ENCODE measurements at places on chromosomes 11 and 22.

DNA sequence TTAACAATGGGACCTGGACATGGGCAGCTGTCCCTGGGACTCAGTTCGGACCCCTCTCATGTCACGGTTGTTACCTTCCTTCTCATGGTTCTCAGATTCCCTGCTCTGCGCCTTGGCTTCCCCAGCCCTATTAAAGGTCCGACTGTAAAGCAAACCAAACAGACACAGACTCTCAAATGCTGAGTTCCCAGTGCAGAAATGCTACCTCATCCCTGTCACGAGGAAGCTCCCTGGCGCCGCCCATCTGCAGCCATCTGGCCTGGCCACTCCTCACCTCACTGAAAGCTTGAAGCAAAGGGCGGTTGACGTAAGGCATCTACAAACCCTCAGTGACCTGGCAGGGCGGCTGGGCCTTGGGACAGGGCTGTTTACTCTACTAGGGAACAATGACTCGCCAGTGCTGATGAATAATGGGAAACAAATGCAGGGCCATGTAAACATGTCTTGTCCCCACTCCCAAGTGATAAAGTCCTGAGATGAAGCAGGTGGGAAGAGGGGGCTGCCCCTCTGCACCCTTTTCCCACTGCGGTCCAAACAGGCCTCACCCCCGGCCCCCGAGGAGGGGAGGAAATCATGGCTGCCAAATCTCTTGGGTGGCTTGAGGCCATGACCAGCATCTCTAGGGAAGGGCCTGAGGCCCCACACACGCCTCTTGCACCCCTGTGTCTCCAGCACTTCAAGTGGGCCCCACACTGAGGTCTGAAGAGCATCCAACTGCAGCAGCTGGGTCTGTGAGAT is 49.3 kb downstream of the SCUBE1 start:
- DNase-seq, result peak; percentile 71

- no peak for DNase-seq
These were observed 26.2 kb upstream of the GCAT start for GRCh38 chr22:37781434-37782059.

DNA sequence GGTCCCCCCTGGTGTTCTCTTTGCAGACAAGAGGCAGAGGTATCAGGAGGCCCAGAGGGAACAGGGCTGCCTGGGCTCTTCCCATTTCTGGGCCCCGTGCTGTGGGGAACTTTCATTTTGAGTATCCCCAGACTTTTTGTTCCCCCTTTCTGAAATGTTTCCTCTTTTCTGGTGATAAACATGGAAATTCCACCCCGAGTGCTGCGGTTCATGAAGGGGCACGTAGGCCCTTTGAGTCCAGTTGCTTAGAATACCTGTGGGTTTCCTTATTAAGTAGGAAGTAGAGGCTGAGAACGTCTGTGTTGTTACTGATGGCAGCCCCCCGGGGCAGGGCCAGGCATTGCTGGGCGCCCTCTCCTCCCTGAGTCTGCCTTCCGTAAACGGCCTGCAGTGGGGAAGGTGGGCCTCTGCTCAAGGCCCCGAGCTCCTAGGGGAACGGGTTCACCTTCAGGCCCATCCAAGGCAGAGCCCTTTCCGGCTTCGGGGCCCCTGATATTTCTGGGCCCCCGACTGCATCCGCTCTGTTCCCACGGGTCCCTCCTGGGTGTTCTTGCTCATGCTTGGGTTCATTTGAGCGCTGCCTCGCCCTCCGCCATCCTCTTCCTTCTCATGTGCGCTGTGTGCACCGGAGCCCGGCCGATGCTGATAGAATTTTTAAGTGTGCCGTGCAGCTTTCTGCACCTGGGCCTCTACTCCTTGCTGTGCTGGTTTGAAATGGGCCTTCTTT is 12.0 kb downstream of the TBC1D22A start:
- peak; percentile 96 for DNase-seq

DNA sequence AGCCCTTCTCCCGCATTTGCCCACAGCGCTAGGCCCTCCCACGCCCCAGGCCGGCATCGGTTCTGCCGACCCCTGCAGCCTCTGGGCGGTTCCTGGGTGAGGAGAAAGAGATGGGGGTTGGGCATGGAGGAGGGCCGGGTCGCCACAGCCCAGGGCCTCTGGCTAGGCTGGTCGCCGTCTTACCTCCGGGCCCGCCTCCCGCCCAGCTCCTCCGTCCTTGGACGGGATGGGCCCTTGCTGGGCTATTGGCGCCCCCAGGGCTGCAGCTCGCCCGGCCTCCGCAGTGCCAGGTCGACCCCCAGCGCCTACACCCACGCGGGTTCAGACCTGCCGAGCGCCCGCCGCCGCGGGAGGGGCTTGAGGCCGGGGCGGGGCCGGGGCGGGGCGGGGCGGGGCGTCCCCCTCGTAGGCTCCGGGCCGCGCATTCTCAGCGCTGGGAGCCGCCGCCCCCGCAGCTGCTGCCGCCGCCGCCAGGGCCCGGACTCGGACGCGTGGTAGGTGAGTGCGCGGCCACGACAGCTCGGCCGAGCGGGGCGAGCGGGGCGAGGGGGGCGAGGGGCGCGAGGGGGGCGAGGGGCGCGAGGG is at the start of gene CD151:
CD151 (plus strand) TSS at position 424 of the 585 bp plus-strand sequence. CDS start 3,118 bp downstream, outside the sequence.
- peak; percentile 90 for DNase-seq

- no peak for DNase-seq
These were observed 52.9 kb upstream of the PITPNB start for GRCh38 chr22:27971926-27972325.

DNA sequence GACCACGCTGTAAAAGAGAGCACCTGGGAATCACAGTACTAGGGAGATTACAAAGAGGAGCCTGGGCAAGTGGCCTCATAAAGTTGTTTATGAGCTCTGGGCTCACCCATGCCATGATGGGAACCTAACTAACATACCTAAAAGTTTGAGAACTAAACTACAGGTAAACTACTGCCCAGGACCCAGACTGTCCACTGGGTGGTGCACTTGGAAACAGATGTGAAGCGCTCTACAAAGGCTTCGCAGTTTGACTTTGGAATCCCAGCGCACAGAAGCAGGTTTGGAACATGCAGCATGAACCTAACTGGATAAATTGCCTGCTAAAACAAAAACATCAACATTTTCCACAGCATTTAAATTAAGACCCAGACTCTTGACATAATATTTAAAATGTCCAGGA is 418.6 kb downstream of the FAM181B start:
- peak; percentile 10 for DNase-seq

GRCh38 chr22:42752230-42752746 is 31.6 kb upstream of the A4GALT start:
- peak; percentile 16 for DNase-seq

- peak; percentile 25 for DNase-seq
These were observed 137.1 kb upstream of the CTSC start for GRCh38 chr11:88474655-88475054.

- no peak for DNase-seq
These were observed 304.5 kb upstream of the B3GAT1 start for GRCh38 chr11:134716582-134716981.

DNA sequence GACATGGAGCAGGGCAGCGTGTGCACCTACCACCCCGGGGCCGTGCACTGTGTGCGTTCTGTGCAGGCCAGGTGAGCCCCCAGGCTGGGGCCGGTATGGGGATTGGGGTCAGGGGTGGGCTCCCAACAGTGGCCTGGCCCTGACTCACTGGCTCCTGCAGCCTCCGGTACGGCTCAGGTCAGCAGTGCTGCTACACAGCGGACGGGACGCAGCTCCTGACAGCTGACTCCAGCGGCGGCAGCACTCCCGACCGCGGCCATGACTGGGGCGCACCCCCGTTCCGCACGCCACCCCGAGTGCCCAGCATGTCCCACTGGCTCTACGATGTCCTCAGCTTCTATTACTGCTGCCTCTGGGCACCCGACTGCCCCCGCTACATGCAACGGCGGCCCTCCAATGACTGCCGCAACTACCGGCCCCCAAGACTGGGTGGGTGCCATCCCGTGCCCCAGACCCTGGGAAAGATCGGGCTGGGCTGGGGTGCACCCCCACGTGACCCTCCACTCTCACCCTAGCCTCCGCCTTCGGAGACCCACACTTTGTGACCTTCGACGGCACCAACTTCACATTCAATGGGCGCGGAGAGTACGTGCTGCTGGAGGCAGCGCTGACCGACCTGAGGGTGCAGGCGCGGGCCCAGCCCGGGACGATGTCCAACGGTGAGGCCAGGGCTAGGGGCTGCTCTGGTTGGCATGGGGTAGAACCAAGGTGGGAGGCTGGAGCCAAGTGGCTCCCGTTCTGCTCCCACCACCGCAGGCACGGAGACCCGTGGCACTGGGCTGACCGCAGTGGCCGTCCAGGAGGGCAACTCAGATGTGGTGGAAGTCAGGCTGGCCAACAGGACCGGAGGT is 4.4 kb downstream of the SUSD2 start:
- no peak for DNase-seq

DNA sequence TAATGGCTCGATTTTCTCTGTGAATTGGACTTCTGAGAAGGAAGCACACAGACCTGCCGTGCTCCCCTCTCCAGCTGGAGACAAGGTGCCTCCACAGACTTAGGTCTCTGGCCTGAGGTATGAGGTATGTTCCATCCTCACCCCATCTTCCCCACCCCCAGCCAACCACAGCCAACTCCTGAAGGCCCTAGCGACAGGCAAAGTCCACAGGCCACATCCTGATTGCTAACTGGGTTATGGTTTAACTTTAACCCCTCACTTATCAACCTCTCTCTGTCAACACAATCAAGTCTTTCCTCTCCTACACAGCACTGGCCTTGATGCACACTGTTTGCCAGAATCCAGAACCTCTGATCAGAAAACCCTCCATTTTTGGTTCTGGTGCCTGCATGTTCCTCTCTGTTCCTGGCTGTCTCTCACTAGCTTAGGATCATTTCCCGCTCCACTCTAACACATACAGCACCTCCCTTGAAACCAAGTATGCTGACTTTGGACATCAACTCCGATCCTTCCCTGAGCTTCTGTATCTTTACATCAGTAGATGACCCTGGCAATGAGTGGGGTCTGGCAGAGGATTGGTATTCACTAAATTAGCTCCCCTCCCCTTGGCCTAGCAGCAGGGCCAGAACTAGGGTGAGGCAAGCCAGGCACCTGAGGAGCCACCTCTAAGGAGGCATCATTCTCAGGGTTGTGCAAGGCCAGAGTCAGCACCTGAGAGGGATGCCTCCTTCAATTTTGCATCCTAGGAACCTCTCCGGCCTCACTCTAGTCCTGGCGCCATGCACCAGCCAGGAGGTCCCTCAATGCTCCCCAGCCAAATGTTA is 22.0 kb downstream of the JAML start:
- no peak for DNase-seq

GRCh38 chr11:103993507-103993906 is 42.9 kb upstream of the DDI1 start:
- DNase-seq, result no peak

DNA sequence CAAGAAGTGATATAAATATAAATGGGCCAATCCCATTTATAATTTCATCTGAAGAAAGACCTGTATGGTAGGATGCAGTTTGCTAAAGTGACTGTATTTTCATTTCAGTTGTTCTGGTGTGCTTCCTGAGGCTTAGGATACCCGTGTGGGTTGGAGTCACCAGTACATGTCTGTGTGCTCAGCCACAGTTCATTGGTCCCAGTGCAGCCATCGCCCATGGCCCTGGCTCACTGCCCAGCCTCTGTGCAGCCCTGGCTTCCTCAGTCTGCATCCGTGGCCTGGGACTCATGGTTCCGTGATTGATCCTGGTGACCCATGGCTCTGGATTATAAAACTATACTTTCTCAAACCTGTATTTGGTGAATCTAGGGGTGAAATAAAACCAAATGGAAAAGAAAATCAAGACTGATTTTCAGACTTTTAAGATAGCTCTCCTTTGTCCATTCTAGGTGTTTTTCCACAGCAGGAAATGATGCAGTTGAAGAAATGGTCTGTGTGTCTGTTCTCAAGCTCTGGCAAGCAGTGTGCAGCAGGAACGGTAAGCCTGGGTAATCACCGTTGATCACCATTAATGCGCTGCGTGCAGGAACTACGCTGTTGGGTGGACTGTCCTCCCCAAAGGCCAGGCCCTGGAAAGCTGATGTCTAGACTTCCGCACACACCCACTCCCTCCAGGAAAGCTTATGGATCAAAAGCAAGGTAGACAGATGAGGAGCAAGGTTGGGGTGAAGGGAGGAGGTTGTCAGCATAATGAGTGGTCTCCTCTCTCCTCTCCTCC is 27.2 kb downstream of the TTC12 start:
- no peak for DNase-seq

DNA sequence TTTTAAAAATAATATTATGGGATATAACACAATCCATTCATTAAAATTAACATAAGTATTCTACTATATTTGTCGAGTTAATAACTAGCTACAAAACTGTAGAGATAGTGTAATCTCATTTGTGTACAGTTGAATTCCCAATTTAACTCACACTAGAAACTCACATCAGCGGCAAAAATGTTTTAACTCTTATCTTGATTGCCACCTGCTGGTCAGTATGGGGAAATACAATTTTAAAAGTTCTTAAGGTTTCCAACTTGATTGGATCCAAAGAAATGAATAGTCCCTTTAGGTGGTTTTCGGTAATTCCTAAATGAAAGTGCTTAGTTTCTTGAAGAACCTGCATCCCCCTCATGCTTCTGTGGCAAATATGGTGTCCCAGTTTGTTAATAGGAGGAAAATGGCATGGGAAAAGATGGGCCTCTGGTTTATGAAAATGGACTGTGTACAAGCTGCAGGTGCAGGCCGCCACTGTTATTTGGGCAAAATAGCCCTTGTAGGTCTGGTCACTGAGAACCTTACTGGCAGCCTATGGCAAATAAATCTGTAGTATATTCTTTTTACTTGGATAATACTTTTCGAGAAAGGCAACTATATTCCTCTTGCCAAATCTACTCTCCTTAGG is 33.7 kb upstream of the SLC17A6 start:
- peak; percentile 77 for DNase-seq
